Activated CD4-positive, alpha-beta T cell treated with anti-CD3 and anti-CD28 coated beads, Interleukin-2, Interleukin-6, amounts not matched to agents 100 ng/mL and 50 ng/mL, durations not matched to agents 16 hours and 8 hours (primary cell): ENCODE measurements at places on chromosomes 7 and 10.

GRCh38 chr7:37342688-37343471 lies 105.8 kb downstream of the ELMO1 start:
- peak; percentile 89 for DNase-seq

- DNase-seq: no peak
Observed at GRCh38 chr7:12839508-12840153, 152.2 kb downstream of the ARL4A start.

- DNase-seq: no peak
Observed at GRCh38 chr7:31688372-31688771, 1.4 kb downstream of the PPP1R17 start.

- DNase-seq: no peak
Observed at GRCh38 chr7:12025246-12025645, 185.8 kb upstream of the TMEM106B start.

DNA sequence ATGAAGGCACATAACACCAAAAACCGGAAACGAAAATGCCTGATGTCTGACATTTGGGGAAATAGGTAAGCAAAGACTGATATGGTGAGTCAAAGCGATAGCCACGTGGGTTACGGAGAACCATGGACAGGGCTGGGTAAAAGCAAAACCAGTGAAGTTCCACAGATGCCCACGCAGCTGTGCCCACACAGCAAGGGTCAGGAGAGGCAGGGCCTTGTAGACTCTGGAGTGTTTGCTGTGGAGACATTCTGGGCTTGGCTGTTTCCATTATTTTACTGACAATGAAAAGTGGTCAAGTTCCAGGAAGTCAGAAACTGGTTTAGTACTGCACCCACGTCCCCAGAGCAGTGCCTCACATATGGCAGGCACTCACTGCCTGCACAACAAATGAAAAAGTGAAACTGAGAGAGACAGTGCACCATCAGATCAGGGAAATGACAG lies 148.7 kb downstream of the ZMYND11 start:
- peak; percentile 81 for DNase-seq

DNA sequence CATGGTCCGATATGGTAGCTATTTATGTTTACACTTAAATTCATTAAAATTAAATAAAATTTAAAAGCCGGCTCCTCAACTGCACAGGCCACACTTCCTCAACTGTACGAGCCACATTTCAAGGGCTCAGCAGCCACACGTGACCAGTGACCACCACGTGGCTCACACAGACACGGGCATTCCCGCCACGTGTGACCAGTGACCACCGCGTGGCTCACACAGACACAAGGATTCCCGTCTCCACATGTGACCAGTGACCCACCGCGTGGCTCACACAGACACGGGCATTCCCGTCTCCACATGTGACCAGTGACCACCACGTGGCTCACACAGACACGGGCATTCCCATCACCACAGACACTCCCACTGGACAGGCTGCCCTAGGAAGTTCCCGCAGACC lies 91.3 kb downstream of the PDGFA start:
- DNase-seq: no peak

DNA sequence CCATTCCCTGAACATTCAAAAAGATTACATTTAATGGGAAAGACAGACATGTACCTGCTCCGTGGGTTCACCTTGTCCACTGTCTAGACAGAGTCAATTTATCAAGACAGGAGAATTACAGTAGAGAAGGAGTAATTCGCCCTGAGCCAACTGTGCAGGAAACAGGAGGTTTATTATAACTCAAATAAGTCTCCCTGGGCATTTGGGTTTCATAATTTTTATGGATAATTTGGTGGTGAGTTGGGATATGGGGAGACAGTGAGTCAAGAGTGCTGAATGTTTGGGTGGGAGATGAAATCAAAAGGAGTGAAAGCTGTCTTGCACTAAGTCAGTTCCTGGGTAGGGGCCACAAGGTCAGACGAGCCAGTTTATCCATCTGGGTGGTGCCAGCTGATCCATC lies 165.9 kb upstream of the NAMPT start:
- no peak for DNase-seq

DNA sequence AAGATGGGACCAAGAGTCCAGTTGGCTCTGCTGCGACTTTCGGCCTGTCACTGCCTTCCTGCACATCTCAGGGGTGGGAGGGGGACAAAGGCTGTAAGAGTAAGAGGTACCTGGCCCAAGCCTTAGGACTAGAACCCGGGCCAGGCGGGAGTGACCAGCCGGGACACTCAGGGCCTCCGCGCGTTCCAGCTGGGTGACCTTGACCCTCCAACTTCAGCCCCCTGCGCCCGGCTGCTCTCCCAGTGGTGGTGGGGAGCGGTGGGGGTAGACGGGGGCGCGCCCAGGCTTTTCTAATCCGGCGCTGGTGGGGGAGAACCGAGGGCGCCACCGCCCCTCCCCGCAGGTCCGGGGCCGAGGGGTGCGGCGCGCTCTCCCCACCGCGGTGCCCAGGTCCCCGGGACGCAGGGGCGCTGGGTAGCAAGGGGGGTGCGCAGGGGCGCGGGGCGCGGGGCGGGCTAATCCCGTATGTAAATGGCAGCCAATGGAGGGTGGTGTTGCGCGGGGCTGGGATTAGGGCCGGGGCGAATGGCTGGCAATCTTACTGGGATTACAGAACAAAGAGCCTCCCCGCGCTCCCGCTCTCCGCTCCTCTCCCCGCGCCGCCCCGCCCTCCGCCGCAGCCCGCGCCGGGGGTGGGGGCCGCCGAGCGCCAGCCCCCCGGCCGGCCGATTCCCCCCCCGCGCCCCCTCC lies at the start of gene GTF2IRD1:
TSS of gene GTF2IRD1 (plus strand) at position 585 of the 690 bp plus-strand sequence. CDS start 54,175 bp downstream, outside the sequence.
- DNase-seq: peak; percentile 67
